Activated CD4-positive, alpha-beta T cell treated with anti-CD3 and anti-CD28 coated beads for 4 hours (primary cell): ENCODE measurements at places on chromosomes 2 and 18.

DNA sequence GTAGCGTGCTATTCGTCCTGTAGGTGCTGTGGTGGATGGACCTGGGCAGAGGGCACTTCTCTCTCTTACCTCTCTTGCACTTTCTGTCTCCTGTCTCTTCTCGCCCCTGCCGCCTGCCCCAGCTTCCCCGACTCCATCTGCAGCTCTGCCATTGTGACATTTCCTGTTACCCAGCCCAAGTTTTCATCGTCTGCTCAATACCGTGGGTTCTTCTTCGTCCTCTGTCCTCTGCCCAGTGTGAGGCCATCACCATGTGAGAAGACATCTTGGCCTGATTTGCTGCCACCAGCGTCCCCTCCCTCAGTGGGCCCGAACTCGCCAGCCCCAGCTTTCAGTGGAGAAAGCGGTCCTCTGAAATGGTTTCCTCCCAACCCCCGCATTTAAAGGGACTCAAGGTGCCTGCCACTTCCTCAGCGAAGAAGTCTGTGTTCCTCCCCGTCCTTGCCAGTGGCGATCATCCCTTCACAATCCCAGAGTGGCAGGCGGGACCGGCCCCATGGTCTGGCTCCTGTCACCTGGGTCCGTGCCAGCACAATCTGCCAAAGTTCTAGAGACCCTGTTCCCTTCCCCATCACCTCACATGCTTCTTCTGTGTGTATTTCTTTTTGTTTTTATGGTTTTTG lies 18.0 kb downstream of the TGOLN2 start:
- DNase-seq, result no peak

DNA sequence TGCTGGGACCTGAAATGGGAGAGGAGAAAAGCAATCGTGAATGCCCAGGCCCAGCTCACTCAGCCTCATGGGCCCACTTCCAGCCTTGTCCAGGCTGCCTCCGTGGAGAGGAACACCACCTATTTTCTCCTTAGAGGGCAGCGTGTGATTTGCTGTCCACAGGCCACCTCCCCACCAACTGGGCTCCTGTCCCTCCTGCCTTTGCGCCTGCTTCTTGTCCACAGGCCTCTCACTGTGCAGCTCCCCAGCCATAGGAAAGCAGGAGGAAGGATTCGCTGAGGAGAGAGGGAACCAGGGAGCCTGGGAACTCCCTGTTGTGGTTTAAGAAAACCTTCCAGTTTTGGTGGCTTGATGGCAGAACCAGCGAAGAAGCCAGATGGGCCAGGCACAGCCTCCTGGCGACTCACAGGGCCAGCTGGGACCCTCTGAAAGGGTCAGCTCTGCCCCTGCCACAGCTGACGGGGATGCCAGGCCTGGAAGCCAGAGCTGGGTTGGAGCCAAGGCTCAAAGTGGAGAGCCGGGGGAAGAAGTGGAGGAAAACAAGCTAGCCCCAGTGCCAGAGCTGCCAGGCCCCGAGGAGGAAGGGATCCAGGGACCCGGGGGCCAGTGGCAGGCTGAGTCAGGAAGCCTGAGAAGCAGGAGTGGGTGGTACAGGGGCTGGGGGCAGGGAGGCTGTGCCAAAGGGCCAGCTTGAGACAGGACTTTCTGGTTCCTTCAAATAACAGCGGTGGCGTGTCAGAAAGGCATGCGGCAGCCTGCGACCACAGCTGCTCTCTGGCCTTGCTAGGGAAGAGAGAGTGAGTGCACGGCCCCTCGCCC lies 9.9 kb downstream of the TMBIM1 start:
- DNase-seq, result no peak

DNA sequence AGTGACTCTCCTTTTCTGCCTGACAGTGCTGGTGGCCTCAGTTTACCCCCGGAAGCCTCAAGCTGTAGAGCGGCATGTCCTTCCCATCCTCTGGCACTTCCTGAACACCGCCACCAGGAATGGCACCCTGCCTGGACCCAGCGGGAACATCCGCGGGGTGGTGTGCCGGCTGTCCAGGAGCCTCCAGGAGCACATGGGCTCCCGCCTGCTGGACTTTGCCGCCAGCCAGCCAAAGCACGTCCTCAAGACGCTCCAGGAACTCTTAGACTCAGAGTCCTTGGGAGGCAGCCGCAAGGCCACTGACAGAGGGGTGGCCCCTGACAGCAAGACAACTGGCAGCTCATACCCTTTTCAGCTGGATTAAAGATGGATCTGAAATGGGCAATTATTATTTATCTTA lies 22.6 kb downstream of the PCARE start:
- DNase-seq, result no peak

GRCh38 chr2:152072011-152072410 lies 26.8 kb downstream of the CACNB4 start:
- DNase-seq, result no peak

DNA sequence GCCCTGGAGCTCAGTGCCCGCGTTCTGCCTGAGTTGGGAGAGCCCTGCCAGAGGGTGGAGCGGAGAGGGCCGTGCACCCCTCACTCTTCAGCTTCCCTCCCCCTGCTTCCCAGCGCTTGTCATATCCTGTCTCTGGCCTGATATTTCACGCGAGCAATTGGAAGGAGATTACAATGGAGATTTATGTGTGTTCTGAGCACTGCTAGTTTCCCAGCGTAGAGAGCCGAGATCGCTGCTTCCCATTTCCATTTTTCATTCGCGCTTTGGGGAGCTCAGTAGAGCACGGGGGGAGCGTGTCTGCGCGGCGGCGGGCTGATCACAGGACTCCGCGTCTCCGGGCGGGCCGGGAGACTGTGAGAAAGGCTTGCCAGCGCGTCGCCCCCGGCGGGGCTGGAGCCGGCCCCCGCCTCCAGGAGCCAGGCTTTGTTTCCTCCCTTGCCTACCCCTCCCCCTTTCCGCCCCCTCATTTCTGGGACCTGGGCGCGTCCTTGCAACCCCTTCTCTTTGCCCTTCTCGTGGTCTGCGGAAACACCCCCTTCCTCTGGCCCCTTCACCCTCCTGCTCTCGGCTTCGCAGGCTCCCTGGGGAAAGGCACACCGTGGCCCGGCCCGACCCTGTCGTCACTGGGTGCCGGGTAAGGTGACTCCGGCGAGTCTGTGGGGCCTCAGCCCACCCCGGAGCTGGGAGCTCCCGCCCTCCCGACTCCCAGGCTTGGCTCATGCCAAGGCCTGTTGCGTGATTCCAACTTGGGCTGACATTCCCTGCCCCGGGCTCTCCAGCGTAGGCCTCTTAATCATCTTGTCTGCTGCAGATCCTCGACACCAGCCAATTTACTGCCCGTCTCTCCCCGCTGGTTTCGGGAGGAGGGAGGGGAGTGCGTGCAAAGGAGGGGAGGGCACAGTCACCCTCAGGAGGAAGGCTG lies 5.8 kb downstream of the DLX2 start:
- no peak for DNase-seq

DNA sequence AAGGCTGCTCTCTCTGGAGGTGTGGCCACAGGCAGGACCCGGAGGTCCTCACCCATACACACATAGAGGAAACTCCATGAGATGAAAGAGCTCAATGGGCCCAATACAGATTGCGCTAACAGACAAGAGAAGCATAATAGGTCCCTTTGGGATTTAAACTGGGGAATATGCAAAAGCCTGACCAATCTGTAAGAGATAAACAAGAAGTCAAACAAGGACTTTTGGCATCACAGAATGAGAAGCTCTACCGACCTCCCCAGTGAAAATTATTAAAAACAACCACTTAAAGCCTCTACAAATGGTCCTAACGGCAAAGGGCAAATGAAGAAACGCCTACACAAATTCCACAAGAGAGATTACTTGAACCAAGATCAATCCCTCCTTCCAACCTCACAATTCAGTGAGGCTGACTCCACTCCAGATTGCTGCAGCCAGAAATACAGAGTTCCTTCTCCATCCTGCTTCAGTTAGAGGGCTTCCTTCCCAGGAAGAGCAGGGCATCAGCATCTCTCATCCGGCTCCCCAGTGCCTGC lies 10.8 kb downstream of the IWS1 start:
- no peak for DNase-seq

GRCh38 chr18:68376926-68377325 lies 338.0 kb downstream of the TMX3 start:
- DNase-seq, result no peak

DNA sequence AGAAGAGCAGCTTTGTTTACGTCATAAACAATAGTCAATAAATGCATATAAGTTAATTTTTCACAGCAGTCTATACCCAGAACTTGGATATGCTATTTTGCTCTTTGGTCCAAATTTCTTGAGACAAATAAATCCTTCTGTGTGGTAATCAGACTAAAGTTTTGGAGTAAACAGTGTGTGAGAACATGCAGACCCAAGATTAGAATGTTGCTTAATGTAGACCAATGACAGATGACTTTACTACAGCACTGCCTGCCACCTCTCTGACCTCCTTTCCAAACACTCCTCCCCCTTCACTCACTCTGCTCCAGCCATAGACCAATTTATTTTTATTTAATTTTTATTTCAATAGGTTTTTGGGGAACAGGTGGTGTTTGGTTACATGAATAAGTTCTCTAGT lies 115.3 kb upstream of the TANK start:
- no peak for DNase-seq
